ENCODE measurements at places on chromosomes 11 and 22.

DNA sequence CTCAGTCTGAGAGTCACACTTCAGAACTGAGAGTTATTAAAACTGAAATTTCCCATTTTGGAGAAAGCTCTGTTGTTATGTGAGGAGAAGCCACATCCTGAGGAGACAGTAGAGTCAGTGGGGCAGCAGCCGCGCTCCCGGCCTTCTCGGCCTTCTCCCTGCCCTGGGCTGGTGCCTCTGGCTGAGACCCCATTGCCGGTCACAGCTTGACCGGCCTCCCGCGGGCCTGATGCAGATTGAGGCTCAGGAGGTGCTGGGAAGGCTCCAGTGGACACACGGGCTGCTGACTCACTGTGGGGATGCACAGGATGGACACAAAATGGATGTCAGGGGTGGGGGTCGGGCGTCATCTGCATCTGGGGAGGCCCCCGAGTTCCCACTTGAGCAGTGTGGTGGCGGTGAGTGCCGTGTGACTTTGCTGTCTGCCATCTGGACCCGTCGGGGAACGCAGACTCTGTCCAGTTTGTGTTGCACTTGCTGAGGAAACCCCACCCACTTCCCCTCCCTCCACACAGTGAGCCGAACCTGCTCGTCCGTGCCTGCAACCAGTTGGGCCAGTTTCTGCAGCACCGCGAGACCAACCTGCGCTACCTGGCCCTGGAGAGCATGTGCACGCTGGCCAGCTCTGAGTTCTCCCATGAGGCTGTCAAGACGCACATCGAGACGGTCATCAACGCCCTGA is 50.1 kb downstream of the MUC6 start:
- H3K36me3 ChIP-seq, result peaks cover 79% of the 10 kb centered on the region
- no peak for ATAC-seq
- no peaks in the 10 kb centered on the region for H3K27me3 ChIP-seq
- H3K4me3 ChIP-seq, result no peak overlapping the region
- H3K27ac ChIP-seq, result no peak overlapping the region
- H3K4me1 ChIP-seq, result no peaks in the 10 kb centered on the region

DNA sequence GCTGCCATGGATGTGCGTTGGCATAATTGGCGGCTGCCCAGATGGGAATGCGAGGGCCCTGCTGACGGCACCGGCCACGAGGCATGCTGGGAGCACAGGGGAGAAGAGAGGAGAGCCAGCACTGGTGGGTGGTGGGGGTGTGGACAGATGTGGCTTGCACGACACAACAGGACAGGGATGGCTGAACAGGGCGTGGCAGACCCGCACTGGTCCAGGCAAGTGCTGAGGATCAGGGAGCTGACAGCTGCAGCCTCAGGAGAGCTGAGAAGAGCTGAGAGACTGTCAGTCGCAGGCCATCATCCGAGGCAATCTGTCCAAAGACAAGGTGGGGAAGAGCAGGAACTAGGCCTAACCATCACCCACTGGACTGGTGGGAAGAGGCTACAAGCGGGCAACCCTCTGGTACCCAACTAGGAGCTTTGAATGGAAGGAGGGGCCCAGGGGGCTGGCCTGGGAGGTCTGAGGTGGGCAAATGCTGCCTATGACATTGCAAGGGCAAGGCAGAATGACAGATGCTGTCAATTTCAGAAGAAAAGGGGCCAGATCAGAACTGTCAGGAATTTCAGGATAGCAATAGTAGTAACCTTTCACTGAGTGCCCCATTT is 2.4 kb downstream of the GNB1L start:
- no peak overlapping the region for H3K27ac ChIP-seq
- H3K4me1 ChIP-seq, result peaks cover 27% of the 10 kb centered on the region
- H3K36me3 ChIP-seq, result peaks cover 29% of the 10 kb centered on the region

- H3K27ac ChIP-seq, result no peak overlapping the region
- peaks cover 6% of the 10 kb centered on the region for H3K36me3 ChIP-seq
- H3K27me3 ChIP-seq, result no peaks in the 10 kb centered on the region
Observed at GRCh38 chr22:38110863-38111852, 674 bp upstream of the BAIAP2L2 start.

GRCh38 chr11:119481021-119481666 is 58.2 kb upstream of the THY1 start:
- H3K36me3 ChIP-seq, result no peaks in the 10 kb centered on the region
- peak; percentile 83 for ATAC-seq
- peaks cover 4% of the 10 kb centered on the region for H3K4me1 ChIP-seq
- H3K27ac ChIP-seq, result no peak overlapping the region

DNA sequence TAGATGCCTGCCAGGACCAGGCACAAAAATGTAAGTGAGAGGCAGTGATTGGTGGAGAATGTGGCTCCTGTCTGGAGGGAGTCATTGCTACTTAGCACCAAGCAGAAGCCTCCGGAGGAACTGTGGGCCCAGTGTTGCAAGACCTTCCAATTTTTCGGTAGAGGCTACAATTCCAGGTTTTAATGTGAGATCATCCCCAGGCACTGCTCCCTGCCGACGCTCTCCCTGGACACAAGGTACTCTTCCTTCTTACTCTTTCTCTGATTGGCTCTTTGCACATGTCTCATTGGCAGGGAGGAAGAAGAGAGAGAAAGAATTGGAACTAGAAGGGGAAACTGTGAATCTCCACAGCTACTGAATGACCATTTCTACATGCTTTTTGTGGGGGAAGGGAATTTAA is 53.7 kb upstream of the EP300 start:
- no peak overlapping the region for H3K27ac ChIP-seq
- H3K36me3 ChIP-seq, result no peaks in the 10 kb centered on the region
- no peaks in the 10 kb centered on the region for H3K4me1 ChIP-seq
- no peaks in the 10 kb centered on the region for H3K27me3 ChIP-seq

- H3K27me3 ChIP-seq, result peaks cover 5% of the 10 kb centered on the region
- H3K4me3 ChIP-seq, result no peak overlapping the region
- H3K36me3 ChIP-seq, result no peaks in the 10 kb centered on the region
- ATAC-seq, result no peak
- H3K27ac ChIP-seq, result no peak overlapping the region
- no peaks in the 10 kb centered on the region for H3K4me1 ChIP-seq
Observed at GRCh38 chr22:34129691-34130486, 209.6 kb upstream of the LARGE1 start.

- H3K4me1 ChIP-seq, result peaks cover 23% of the 10 kb centered on the region
- peak overlapping the region; percentile 96 for H3K27ac ChIP-seq
- ATAC-seq, result no peak
- H3K36me3 ChIP-seq, result no peaks in the 10 kb centered on the region
- H3K27me3 ChIP-seq, result no peaks in the 10 kb centered on the region
- peak overlapping the region; percentile 71 for H3K4me3 ChIP-seq
Observed at GRCh38 chr22:30643055-30643875, 7.7 kb downstream of the SLC35E4 start.

DNA sequence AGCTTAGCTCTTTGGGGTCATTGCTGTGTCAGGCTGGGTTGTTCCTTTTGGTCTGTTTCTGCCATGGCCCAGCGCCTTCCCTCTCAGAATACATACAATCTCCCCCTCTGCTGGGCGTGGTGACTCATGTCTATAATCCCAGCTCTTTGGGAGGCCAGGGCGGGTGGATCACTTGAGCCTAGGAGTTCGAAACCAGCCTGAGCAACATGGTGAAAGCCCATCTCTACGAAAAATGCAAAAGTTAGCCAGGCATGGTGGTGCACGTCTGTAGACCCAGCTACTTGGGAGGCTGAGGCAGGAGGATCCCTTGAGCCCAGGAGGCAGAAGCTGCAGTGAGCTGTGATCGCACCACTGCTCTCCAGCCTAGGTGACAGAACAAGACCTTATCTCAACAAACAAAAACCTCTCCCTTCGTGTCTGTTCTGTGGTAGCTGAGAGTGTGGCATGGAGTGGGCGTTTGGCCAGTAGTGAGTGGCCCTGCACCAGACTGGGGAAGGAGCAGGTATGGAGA is 46.7 kb upstream of the RAB1B start:
- H3K36me3 ChIP-seq, result peaks cover 78% of the 10 kb centered on the region
- H3K4me1 ChIP-seq, result peaks cover 12% of the 10 kb centered on the region
- peak; percentile 38 for ATAC-seq
- H3K4me3 ChIP-seq, result peak overlapping the region; percentile 77

Measured in activated T-helper 17 cell treated with anti-CD3 and anti-CD28 coated beads, Interleukin-2, amount 50 U/mL, for 72 hours (primary cell).